ENCODE measurements at places on chromosomes 3 and 15.

DNA sequence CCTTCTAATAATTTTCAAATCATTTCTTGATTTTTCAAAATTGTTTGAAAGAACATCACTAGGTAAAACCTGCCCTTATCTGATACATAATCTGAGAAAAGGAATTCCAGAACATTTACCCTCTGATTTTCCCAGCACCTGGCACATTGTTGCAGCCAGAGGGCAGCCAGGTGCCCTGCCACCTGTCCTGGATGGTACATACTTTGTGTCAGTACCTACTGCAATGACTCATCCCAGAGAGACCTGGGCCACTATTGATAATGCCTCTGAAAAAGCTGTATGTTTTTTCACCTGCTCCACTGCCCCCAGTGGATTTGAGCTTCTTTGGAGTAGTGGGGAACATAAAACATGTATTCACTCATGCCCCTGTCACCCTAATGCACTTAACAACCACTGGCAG lies 648.9 kb upstream of the GBE1 start:
- DNase-seq: no peak

- DNase-seq: no peak
Observed at GRCh38 chr15:65762914-65763787, 28.9 kb downstream of the DENND4A start.

DNA sequence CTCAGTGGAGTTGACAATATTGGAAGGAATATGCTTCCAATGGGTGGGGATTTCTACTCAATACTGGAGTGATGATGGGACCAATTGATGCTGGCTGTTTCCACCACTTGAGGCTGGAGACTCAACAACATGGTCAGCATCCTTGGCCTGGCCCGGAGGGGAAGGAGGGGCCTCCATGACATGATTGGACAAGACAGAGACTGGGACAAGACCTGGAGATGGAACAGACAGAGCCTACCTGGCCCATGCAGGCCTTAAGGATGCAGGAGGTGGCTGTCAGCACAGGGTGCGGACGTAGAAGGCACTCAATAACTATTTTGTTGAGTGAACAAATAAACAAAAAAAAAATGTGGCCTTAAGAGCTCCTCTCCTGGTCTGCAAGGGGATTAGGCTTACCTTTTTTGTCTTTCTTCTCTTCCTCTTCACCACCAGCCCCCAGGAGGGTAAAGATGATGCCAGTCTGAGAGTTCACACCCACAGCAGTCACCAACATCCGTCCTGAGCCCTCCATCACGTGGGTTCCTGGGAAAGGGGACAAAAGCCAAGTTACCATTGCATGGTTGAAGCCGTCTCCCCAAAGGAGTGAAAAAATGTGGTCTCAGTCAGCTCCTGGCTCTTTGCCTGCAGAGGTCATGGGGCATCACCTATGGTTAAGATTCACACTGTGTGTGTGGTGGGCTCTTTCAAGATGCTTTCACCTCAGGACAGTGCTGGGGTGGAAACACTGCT lies 67.1 kb upstream of the SEC13 start:
- no peak for DNase-seq

GRCh38 chr3:58679974-58680666 lies 13.5 kb upstream of the FAM3D start:
- DNase-seq: no peak

GRCh38 chr3:25427155-25427554 lies 908 bp upstream of the RARB start:
- DNase-seq: no peak

DNA sequence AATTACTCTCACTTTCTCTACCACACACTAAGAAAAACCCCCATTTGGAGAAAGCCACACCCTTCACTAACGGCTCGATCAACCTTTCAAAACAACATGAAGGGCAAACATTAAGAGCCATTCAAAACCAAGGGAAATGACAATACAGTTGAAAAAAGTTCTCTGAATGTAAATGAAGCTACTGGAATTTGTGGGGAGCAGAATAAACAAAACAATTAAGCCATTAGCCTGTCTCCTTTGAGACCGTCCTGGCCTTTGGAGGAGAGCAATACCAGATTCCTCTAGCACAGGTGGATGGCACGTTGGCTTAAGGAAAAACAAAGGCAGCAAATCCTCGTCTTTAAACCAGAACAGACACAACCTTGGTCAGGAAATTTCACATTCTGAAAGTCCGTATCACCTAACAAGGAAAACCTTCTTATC lies 18.7 kb downstream of the MYO1E start:
- no peak for DNase-seq

Measured in stimulated activated CD4-positive, alpha-beta T cell treated with anti-CD3 and anti-CD28 coated beads, Interleukin-1b, Interleukin-23, amount 100 ng/mL, for 1 hour (primary cell).